ENCODE measurements at places on chromosomes 2 and 18.

DNA sequence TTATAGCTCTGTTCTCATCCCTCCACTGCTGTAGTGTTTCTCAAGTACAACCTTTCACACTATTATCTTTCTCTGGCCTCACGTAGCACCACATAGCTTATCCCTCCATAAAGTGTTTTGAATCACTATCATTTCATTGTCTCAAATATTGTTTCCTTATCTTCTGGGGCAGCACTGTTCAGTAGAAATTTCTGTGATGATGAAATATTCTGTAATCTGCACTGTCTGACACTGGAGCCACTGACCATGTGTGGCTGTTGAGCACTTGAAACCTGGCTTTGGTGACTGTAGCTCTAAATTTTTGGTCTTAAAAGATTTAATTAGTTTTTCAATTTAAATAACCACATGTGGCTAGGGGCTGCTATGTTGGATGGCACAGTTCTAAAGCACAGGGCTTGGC lies 78.9 kb downstream of the CPS1 start:
- DNase-seq, result no peak

GRCh38 chr2:47690132-47690531 lies 92.8 kb upstream of the MSH6 start:
- DNase-seq, result no peak

GRCh38 chr2:210559182-210559581 lies 2.8 kb downstream of the CPS1 start:
- DNase-seq, result no peak

- DNase-seq, result no peak
Measured at GRCh38 chr18:11654736-11655605, 34.1 kb upstream of the GNAL start.

DNA sequence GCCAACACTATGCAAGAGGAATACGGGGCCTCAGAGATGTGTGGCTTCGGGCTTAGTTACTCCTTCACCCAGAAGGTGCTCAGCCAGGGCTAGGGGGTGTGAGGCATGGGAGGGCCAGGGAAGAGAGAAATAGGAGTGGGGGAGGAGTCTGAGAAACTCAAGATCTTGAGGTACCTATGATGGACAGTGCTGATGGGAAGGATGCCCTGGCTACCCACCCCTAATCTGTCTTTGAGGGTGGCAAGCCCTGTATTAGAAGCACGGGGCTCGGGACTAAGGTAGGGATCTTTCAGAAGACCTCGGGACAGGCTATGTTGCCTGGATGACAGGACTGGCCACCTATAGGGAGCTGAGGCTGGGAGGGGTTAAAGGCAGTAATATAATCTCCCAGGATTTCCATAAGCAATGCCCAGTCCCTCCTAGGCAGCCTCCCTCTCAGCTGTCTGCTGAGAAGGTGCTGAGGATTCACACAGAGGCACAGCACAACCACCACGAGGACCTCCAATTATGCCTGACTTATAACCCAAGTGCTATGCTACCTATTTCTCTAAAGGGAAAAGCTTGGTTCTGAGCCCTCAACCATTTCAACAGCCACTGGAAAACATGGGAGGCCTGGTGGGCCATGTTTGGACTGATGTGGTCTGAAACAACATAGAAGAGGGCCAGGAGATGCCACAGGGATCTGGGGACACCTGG lies 23.3 kb downstream of the MTHFD2 start:
- no peak for DNase-seq

- no peak for DNase-seq
Measured at GRCh38 chr2:29765721-29766120, 155.7 kb downstream of the ALK start.

GRCh38 chr2:30436859-30437435 lies 10.1 kb upstream of the LCLAT1 start:
- no peak for DNase-seq

DNA sequence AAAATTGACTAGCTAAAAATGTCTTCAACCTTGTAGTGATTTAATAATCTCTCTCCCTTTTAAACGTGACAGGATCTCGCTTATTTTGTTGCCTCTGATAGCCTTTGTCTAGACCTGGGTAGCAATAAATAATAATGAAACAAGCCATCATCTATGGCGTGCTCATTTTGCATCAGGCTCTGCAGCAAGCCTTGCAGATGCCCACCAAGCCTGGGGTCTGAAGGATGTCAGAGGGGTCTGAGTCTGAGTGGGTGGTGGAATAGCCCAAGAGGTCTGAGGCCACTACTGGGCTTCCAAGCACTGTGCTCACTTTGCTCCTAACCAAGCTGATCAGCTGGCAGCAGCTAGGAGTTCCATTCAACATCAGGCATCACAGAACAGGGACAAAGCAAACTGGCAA lies 109.4 kb downstream of the GYPC start:
- DNase-seq, result no peak

DNA sequence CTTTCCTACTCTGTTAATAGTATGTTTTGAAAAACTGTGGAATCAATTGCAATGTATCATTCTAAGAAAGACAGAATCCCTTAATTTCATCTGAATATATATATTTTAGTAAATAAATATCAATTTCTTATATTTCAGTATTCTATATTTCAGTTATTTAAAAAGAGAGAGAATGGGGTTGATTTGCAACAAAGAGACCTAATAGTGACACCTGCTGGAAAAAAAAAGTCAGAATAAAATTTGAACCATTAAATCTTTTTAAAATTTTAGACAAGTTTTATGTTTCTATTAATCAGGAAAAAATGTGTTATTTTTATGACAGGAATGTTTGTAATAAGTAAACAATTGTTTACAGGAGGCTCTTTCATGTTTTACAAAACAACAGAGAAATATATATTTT lies 20.7 kb upstream of the CCNT2 start:
- DNase-seq, result no peak

GRCh38 chr2:3659447-3660432 lies 1.7 kb downstream of the ALLC start:
- no peak for DNase-seq

DNA sequence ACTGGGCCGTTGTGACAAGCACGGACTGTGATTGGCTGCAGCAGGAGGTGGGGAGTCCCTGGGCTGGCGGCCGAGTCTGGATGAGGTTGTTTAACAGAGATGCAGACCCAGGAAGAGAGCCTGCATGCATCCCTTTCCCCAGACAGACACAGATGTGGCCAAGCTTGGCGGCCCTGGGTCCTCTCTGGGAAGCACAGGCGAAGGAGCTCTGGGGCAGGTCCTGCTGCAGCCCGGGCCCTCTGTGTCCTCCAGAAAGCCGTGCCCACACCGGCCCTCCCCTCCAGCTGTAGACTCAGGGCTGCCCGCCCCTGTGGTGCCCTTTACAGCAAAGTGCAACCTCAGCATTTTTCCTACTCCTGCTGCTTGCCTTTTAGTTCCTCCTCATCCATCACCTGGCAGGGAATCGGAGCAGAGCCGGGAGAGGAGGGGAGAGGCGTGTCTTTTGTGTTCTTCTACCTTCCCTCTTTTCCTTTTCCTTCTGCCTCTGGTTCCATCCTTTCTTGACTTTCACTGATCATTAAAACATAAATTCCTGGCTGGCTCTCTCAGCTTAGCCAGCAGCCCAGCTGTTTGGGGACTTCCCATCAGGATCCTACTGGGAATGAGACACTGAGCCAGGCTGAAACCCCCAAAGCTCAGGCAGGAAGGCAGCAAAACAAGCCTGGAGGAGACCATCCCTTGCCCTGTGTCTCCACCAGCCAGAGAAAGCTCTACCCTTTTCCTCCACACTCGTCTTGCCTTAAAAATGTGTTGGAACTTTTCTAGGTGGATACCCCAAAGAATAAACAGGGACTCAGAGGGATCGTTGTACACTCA lies 75.0 kb downstream of the CTIF start:
- DNase-seq, result no peak

DNA sequence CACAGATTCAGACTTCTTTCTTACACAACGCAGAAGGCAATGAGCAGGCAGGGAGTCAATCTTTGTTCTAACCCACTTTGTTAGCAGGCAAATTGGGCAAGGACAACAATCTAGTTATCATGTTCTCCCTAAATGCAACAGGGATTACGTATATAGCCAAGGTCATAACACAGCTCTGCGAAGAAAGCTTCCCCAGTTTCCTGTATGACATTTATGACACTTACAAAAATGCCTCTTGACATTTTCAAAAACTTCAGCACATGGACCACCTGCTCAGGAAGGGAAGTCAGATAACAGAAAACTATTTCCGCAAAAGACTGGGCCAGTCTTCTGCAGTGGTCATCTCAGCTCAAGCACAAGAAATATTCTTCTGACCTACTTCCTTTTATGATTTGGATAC lies 106.1 kb downstream of the IRS1 start:
- DNase-seq, result no peak

- DNase-seq, result no peak
Measured at GRCh38 chr18:76491776-76492668, 3.0 kb downstream of the ZNF516 start.

- no peak for DNase-seq
Measured at GRCh38 chr2:111030260-111030891, 90.3 kb upstream of the BCL2L11 start.

GRCh38 chr18:10564975-10565773 lies 39.3 kb downstream of the NAPG start:
- no peak for DNase-seq

GRCh38 chr18:24631243-24632025 lies 171.0 kb downstream of the HRH4 start:
- DNase-seq, result no peak

- no peak for DNase-seq
Measured at GRCh38 chr2:16117021-16117700, 176.8 kb downstream of the MYCN start.

DNA sequence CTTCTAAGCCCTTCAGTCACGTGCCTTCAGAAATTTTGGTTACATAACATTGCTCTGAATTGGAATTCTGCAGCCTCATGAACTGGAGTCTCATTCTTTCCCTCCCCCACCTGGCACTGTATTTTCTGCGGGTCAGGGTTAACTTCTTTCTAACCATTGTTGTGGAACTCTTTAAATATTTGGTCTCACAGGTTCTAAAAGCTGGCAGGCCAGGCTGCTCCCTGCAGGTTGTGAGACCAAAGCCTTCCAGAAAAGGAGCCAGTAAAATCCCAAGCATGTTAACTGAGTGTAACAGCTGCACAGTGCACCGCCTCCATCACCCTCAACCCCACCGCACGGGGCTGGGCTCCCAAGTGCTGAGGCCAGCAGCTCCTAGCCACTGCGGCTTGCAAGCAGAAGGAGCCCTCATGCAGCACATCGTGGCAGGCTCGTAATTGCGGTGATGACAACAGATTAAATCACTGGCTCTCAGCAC lies 174.1 kb upstream of the ALPP start:
- DNase-seq, result peak; percentile 26

GRCh38 chr2:189287982-189288521 lies 108.5 kb upstream of the COL5A2 start:
- peak; percentile 31 for DNase-seq

DNA sequence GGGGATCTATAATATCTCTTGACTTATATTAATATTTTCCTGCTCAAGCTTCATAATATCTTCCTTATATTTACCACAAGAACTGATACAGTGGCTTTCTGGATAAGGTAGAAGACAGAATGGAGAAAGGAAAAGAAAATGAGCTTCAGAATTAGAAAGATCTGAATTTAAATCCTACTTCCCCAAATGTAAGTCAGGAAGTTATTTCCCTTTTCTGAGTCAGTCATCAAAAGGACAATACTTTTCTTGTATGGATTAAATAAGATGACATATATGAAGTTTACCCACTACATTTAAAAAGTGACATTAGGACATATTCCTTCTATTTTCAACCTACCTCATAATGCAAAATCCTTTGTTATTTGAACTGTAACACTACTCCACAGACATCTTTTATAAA lies 19.0 kb downstream of the KRCC1 start:
- no peak for DNase-seq

GRCh38 chr2:35298493-35298892 lies 1057.1 kb upstream of the CRIM1 start:
- peak; percentile 25 for DNase-seq

GRCh38 chr2:97691166-97691565 lies 21.7 kb downstream of the C2orf92 start:
- no peak for DNase-seq

DNA sequence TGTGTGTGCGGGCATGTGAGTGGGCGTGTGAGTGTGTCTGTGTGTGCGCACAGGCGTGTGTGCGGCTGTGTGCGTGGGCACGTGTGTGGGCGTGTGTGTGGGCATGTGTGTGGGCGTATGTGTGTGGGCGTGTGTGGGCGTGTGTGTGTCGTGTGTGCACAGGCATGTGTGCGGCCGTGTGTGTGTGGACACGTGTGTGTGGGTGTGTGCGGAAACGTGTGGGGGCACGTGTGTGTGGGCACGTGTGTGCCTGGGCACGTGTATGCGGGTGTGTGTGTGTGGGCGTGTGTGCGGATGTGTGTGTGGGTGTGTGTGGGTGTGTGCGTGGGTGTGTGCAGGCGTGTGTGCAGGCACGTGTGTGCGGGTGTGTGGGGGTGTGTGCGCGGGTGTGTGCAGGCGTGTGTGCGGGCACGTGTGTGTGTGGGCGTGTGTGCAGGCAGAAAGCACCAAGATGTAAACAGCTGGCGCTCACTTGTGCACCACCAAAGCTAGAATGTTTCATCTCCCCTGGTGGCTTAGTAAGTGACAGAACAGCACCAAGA lies 31.2 kb upstream of the ALKAL2 start:
- DNase-seq, result no peak

- DNase-seq, result no peak
Measured at GRCh38 chr2:121442889-121443288, 87.8 kb upstream of the RNU4ATAC start.

DNA sequence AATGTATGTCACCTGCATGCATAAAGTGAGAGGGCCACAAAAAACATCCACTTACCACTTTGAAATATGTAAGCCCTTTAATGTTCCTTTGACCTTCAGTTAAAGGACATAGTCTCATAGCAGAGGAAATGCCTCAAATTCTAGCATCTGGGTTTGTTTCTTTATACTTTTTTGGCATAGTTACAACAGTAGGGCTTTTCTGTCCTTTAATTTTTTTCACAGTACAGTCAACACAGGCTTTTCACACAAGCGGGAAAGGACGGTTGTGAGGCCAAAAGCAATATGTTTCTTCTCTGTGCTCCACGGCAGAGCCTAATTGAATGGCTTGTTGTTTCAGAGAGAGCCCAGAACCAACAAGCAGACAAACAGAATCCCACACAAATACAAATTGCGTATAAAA lies 57.6 kb downstream of the CRIM1 start:
- peak; percentile 52 for DNase-seq

- no peak for DNase-seq
Measured at GRCh38 chr18:9708434-9709303, 568 bp downstream of the RAB31 start.

DNA sequence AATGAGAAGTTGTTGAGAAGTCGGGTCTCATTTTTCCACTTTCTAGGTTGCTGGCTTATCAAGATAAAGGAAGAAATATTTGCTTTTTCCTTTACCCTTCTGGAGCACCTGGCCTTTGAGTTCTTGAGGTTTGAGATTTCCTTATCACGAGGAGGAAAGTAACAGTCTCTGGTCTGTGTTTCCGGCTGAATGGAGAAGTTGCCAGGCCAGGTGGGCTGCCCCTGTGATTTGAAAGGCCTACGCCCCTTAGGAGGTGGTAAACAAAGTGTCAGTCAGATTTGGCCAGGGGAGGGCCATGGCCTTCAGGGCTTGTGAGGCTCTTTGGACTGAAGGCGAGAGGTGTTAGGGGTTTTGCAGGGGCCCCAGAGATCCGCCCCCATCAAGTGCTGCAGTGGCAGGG lies 156.7 kb upstream of the HAAO start:
- DNase-seq, result no peak
